ENCODE measurements at places on chromosomes 16 and 17.
A peak's percentile ranks its signal among the peaks of the same experiment; 100 is the strongest.

GRCh38 chr17:68289936-68290267 is 1.0 kb downstream of the SLC16A6 start:
- DNase-seq = no peak

DNA sequence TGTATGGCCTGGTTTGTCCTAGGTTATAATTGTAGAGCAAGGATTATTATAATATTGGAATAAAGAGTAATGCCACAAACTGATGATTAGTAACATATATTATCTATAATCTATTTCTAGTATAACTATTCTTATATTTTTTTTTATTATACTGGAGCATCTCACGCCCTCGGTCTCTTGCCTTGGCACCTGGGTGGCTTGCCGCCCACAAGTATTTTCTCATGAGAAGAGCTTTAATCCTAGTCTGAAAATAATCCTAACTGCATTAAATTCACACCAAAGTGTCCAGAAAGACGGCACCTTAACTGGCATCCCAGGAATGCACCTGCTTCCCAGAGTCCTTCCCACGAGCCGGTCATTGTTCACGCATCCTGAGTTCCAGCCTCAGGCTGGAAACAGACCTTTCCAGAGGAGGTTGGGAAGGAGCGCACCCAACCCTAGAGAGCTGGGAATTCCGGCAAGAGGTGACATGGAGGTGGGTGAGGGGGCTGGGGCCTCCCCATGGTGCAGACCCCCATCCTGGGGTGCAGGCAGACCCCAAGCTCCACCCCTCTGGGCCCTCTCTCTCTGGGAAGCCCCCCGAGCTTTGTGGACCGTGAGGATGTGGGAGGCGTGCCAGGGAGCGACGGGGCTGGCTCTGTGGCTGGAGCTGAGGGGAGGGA is 15.9 kb downstream of the CHMP1A start:
- DNase-seq = no peak

DNA sequence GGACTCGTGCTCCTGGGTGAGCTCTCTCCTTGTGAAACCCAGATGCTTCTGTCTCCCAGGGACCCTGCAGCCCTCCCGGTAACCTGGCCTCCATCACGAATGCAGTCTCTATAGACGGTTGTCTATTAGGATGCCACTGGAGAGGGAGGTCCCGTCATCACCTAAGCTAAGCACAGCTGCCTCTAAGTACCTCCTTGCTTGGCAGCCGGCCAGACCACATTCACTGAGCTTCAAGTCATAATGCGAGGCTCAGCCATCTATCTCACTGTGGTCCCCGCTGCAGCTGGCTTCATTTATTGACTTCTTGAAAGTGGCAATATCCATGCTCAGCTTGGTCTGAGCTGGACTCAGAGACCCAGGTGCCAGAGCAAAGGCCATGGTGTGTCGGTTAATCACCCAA is 74.5 kb upstream of the HSBP1 start:
- no peak for DNase-seq

DNA sequence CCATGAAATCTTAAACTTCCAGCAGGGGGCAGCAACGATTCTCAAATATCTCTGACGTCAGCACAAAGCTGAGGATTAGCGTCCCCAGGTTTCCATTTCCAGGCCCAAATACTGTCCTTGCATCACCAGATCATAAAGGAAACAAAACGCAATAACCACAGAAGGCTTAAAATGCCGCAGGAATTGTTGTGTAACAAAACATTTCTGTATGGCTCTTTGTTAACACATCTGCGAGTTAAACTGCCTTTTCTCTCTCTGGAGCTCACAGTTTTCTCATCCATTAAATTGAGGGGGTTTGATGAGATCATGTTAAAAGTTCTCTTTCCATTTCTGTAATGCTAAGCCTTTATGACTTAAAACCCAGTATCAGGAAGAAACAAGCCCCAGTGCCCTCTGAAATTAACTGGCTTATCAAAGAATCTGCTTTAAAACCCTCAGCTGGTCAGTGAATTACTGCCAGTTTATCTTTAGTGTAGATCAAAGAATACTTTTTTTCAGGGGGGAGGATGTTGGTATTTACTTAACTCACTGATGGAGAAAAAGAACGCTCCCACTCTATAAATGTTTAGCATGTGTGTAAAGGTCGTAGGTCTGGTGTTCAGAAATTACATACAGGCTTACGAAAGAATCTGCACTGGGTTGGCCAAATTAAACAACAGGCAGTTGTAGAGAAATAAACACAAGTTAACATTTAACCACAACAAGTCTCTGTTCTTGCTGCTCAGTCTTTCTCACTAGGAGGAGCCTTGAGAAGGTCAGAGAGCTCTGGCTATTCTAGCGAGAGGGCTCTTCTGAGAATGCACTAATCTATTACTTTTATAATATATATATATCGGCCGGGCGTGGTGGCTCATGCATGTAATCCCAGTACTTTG is 10.6 kb upstream of the TERF2 start:
- DNase-seq = peak; percentile 75

GRCh38 chr17:72423286-72423589 is 302.4 kb downstream of the SOX9 start:
- no peak for DNase-seq

- no peak for DNase-seq
Observed at GRCh38 chr16:73051961-73052360, 4.0 kb upstream of the ZFHX3 start.

- DNase-seq = no peak
Observed at GRCh38 chr16:68235108-68235886, 630 bp downstream of the ESRP2 start.

GRCh38 chr17:64974750-64975317 is 55.6 kb upstream of the LRRC37A3 start:
- no peak for DNase-seq

DNA sequence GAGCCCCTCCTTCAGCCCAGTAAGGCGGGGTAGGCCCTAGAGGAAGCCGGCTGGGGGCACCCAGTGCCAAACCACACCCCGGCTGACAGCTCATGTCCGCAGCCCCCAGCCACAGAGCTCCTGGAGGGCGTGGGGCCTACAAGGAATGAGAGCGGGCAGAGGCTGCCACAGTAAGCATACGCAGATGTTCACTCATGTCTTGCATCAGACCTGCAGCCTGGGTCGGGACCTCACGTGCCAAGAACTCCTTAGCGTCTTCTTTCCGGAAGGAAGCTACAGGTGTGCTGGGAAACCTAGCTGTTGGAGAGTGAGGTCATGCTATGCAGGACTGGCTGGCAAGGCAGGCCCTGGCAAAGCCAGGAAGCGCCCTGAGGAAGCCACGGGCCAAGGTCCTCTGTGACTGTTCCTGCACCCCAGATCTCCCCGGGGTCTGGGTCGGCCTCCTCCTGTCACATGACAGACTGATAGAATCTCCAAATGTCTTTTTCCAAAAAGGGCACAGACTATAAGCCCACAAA is 1.6 kb downstream of the ZNF598 start:
- DNase-seq = no peak

DNA sequence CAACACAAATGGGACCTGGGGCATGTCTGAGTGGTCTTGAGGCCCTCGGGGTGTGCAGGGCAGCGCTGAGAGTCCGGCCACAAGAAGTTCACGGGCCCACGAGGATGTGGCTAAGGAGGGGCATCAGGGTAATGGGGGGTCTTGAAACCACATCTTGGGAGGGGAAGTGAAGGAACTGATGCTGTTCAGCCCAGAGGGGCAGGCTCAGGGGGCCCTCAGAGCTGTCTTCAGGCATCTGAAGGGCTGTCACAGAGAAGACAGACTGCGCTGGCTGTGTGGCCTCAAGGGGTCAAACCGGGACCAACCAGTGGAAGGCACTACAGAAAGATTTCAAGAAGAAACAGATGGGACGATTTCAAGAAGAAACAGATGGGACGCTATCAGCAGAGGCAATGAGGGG is 45.1 kb downstream of the ZNF423 start:
- DNase-seq = no peak

DNA sequence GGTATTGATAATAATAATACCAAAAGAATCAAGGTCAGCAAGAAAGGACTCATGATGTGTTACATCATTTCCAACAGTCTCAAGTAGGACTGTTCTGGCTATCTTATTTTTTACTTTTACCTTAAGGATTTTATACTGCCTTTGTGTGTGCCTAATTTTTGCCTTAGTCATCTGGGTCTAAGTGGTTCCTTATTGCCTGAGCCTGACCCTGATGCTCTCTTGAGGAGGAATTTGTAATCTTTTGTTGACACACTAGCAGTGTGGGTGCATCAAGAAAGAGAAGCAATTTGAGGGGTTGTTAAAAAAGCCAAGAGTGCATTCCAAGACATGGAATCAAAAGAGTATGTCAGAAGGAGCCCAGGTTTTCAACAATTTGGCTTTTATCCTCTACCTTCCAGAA is 59.3 kb downstream of the TMEM100 start:
- no peak for DNase-seq

DNA sequence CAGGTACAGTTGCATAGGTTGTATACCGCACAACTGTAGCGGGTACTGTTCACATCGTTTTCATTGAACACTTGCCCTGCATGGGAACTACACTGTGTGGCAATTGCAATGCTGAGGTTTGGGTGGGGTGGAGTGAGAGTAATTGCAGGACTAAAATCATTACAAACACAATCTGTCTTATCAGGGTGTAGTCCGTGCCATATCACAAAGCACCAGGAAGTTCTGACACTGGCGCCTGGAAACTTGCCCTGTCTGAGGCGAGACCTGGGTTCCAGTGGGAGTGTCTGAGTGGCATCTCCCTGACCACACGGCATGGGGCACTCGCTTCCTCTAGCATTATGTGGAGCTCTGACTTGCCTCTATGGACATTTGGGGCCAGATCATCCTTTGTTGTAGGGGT is 153.4 kb downstream of the RGS9 start:
- no peak for DNase-seq

GRCh38 chr17:17876959-17877528 is 40.3 kb upstream of the SREBF1 start:
- DNase-seq = no peak

GRCh38 chr17:40364121-40364861 is at the start of gene GJD3:
Gene GJD3 (minus strand): TSS chr17:40364737. CDS start chr17:40363815, 922 bp downstream.
- no peak for DNase-seq

- DNase-seq = no peak
Observed at GRCh38 chr16:89322321-89323119, 105.0 kb downstream of the ZNF778 start.

DNA sequence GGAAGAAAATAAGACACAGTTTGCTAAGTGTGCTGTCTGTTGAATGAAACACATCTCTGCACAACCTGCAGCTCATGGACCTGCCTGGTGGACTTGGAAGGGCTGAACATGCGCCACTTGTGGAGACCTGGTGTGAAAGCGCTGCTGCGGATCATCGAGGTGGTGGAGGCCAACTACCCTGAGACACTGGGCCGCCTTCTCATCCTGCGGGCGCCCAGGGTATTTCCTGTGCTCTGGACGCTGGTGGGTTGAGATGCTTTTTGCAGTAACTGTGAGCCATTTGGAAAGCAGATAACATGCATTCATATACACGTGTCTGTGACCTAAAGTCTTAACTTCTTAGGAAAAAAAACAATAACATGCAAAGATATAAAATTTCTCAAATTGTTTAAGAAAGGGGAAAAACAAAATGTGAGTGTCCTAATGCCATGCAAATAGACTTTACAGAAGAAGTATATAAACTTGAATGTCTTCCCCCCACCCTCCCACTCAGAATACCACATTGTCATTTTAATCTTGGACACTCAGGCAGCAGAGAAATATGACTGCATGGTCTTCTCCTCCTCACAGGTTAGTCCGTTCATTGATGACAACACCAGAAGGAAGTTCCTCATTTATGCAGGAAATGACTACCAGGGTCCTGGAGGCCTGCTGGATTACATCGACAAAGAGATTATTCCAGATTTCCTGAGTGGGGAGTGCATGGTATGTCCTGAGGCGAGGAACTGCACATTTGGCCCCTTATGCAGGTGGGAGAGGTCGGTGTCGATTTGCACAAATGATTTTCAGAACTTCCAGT is 65.6 kb downstream of the SEC14L1 start:
- DNase-seq = no peak

DNA sequence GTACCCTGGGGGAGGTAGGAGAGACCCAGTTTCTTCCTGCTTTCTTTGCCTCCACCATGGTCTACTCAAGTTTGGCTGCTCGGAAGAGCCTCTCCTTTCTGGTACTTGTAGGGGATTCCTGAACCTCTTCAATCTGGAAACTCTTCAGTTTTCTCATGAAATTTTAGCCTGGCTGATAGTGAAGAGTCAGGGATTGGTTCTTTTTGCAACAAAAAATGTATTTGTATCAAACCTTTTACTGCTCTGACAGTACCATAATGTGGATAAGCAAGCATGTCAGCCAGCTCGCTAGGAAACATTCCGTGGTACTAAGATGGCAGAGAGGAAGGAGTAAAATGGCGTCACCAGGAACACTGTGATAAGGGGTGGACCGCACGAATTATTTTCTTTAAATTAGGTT is 55.4 kb downstream of the NUP93 start:
- DNase-seq = no peak

GRCh38 chr16:15592324-15592723 is 50.6 kb downstream of the MARF1 start:
- DNase-seq = peak; percentile 26

DNA sequence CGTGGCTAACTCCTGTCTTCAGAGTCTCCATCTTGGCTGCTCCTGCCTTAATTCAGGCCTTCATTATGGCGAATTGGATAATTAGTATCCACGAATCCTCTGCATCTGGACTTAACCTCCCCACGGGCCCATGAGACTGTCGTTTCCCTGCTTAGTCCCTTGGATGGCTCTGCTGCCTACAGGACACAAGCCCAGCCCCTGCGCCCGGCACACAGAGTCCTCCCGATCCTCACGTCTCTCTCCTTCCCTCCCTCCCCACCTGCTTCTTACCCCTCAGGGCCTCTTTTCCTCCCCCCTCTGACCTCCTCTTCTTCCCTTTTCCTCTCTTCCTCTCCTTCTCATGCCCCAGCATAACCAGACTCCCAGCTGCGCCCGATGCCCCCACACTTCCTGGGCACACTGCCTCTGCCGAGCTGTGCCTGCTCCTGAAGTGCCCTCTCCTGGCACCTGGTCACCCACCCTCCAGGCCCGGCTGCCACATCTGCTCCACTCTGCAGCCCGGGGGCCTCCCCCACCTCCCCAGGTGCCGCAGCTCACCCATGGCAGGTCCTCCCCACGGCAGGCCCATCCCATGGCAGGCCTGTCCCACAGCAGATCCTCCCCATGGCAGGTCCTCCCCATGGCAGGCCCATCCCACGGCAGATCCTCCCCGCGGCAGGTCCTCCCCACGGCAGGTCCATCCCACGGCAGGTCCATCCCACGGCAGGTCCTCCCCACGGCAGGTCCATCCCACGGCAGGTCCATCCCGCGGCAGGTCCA is 45.9 kb downstream of the RPH3AL start:
- no peak for DNase-seq

DNA sequence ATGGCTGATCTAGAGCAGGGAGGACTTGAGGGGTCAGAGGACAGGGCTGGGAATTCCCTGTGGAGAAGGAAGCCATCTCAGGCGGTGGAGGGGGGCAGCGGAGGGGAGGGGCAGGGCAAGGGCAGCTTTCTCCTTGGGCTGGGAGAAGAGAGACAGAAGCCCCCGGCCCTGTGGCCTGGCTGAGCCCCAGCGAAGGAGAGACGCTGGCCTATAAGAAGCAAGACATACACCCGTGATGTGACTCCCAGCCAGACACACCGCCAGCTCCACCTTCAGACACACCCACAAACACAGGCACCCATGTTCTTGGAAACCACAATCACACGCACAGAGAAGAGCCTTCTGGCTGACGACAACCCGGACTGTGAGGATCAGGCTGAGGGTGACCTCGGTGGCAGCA is 10.0 kb downstream of the TRPV3 start:
- DNase-seq = no peak
